MG63 (cell line): ENCODE measurements at places on chromosomes 11 and 22. TPM values are rescaled to one million over a fixed set of nuclear protein-coding genes. Genes with fewer than 3 reads are reported as not detected.

GRCh38 chr22:19900707-19901436 lies 40.7 kb upstream of the COMT start:
- DNase-seq, result no peak

GRCh38 chr11:86663761-86664160 lies 8.7 kb downstream of the ME3 start:
- no peak for DNase-seq

GRCh38 chr11:57254631-57255030 lies 17.6 kb upstream of the APLNR start:
- DNase-seq, result no peak

GRCh38 chr11:112525270-112525669 lies 264.6 kb upstream of the PLET1 start:
- DNase-seq, result peak; percentile 63

The VSIG10L2 gene
- total RNA-seq, result not detected in 2 replicates

- no peak for DNase-seq
Measured at GRCh38 chr22:19036523-19037273, 85.5 kb downstream of the DGCR2 start.

The USP28 gene
- total RNA-seq, result 25.8 and 37.0 TPM in 2 replicates

GRCh38 chr22:45819305-45819704 lies 147.7 kb downstream of the ATXN10 start:
- no peak for DNase-seq

- no peak for DNase-seq
Measured at GRCh38 chr11:5705688-5706087, 16.1 kb downstream of the TRIM22 start.

DNA sequence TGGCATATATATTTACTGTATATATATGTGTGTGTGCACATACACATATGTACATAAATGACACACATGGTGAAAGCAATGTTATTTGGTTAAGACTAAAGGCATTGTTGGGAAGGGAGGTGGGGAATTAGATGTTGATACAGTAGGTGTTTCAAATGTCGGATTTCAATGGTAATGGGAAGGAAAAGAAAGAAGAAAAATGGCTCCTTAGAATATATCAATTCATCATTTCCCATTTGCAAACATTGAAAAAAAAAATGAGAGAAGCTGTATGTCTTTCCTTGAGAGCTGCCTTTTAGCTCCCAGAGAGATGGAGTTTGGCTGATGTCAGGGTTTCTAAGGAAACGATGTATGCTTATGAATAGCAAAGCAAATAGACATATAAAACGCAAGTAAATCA lies 33.4 kb upstream of the ATXN10 start:
- DNase-seq, result no peak

DNA sequence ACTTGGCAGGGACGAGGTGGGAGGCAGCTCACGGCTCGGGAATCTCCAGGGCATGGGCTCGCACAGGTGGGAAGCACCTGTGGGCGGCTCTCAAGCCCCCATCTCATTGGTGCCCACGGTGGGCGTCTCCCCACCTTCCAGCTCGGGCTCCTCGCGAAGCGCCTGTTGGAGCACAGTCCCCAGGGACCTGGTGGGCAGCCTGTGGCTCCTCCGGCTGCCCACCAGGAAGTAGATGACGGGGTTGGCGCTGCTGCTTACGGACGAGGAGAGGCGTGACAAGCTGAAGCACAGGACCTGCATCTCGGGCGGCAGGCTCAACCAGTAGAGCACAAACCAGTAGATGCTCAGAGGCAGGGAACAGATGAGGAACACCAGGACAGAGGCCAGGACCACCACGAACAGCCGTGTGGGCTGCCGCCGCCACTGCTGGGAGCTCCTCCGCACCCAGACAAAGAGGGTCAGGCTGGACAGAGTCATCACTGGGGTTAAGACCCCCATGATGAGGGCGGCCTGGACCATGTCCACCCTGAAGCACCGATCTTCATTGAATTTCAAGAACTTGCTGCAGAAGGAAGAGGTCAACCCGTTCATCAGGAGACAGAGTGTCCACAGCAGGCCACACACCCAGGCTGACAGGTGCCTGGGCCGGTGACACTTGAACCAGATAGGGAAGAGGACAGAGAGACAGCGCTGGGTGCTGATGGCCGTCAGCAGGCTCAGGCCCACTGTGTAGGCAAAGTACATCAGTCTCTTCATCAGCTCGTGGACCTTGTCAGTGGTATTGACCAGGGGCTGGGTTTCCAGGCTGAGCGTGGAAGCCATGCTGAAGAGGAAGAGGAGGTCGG lies 633 bp downstream of the MRGPRD start:
- no peak for DNase-seq

- no peak for DNase-seq
Measured at GRCh38 chr22:50091092-50091768, 1.4 kb downstream of the MOV10L1 start.

GRCh38 chr22:20980938-20981722 lies 967 bp upstream of the LZTR1 start:
- DNase-seq, result no peak
